CD4-positive, alpha-beta T cell treated with Interleukin-6 for 4 hours (primary cell): ENCODE measurements at places on chromosomes 1 and 21.

- DNase-seq: no peak
Measured at GRCh38 chr1:161505686-161506085, 429 bp downstream of the FCGR2A start.

DNA sequence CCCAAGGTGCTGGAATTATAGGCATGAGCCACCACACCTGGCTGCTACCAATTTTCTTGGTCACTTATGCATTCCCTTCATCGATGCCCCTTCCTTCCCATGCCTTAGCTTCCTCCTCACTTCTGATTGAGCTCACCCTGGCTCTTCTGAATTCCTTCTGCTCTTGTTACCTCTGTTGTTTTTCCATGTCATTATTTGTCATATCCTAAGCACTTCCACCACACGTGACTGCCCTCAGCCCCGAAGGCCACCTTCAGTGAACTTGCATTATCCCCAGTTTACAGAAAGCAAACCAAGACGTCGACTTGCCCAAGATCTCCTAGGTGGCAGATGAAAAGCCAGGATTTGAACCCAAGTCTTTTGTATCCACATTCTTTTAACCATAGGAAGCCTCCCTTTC lies 30.7 kb downstream of the CA6 start:
- no peak for DNase-seq

DNA sequence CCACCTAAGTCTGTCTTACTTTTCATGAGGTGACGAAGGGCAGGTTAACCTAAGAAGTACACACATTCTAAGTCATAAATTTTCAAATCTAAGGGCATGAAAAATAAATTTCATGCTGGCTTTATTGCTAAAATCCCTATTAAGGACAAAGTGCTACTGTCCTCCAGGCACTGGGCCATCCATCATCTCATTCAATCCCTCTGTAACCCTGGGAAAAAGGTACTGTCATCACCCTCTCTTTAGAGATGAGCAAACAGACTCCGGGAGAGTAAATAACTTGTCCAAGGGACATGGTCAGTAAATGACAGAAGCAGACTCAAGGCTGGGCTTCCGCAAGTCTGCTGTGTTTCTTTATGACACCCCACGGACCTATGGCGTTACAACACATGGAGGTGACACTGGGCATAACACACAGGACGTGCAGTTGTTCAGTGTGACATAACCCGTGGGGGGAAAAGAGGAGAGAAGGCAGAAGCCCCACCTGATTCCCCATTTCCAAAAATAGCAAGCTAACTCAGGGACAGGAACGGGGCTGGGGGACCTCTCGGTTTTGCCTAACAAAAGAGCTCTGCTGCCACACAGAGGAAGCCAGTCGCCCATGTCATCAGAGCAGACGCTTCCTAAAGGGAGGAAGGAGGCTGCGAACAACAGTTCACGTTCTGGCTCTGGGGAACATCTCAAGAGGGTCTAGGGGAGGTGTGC lies 12.5 kb upstream of the SRM start:
- DNase-seq: no peak

DNA sequence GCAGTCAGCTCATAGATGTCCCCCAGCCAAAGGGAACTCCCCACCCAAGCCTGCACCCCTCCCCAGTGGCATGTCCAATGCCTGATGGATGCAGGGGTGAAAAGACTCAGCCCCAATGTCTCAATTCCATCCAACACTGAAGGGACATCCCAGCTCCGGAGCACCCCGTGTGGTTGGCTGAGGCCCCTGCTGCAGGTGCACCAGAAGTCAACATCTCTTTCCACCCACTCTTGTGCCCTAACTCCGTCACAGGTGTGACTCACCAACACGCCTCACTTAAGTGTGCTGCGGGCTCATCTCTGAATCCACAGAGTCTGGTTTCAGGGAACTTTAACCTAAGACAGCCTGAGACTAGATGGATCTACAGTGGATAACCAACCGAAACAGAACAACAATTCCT lies 40.9 kb upstream of the ZBTB18 start:
- DNase-seq: peak; percentile 7

GRCh38 chr21:34644825-34645224 lies 24.0 kb upstream of the CLIC6 start:
- DNase-seq: no peak

DNA sequence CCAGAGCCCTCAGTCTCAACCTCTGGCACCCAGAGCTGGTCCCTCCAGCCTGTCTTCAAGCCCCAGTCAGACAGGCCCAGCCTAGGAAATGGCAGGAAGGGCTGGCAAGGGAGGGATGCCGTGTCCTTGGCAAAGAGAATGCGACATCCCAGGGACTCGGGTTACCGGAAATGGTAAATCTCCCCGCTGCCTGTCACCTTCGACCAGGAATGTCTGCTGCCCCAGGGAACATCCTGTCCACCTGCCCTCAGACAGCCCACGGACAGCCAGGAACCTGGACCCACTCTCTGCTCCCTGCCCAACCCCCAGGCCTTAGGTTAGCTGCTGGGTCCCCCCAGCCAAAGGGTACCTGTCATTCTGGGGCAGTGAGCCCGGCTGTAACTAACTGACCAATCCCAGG lies 23.9 kb downstream of the HSPG2 start:
- no peak for DNase-seq

DNA sequence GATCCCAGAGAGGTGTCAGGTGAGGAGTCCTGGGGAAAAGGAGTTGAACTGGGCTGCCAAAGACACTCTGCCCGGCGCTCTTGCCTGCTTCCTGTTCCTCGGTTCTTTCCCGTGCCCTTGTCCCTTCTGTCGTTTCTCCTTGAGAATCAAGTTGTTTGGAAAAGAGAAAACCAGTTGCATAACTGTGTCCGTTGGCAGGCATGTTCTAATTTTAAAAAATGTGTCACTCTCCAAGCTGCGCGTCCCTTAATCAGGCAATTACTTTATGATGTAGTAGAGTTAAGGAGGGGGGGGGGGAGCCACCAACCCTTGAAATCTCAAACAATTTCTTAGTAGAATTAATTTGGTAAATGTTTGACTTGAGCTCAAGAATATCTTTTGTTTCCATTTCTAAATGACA lies 105.9 kb upstream of the IGSF21 start:
- DNase-seq: no peak

- no peak for DNase-seq
Measured at GRCh38 chr1:112889052-112889768, 66.8 kb downstream of the SLC16A1 start.

DNA sequence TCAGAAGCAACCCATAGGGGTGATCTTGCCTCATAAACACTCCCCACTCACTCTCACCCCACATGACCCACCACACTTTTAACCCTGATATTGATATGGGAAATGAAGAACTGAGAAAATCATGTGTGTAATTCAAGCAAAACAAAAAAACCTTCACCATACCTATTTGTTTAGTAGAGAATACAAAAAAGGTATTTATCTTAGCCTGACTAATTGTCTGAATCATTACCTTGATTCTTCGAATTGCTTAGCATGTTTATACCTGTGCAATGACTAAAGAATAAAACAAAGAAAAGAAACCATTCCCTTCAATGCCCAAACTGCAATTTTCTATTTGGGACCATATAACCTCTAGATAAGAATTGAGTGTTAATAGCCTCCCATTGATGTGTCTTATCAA lies 1.8 kb downstream of the CLDN17 start:
- DNase-seq: no peak

GRCh38 chr1:45785583-45785982 lies 17.8 kb upstream of the MAST2 start:
- peak; percentile 42 for DNase-seq

DNA sequence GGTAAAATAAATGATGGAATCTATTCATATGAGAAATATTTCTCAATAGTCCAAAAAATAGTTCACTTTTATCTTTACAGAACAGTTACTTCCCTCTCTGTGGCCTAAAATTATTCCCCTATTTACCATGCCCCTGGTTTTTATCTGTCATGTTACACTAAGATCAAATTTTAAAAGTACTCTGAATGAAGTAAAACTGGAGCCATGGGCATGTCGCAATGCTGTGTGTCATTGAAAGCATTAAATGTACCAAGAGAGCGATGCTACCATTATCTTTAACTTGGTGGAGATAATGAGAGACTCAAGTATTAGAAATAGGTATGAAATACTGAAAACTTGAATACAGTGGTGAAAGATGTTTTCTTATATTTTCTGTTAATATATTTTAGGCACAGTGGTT lies 146.2 kb downstream of the KCNT2 start:
- DNase-seq: no peak

DNA sequence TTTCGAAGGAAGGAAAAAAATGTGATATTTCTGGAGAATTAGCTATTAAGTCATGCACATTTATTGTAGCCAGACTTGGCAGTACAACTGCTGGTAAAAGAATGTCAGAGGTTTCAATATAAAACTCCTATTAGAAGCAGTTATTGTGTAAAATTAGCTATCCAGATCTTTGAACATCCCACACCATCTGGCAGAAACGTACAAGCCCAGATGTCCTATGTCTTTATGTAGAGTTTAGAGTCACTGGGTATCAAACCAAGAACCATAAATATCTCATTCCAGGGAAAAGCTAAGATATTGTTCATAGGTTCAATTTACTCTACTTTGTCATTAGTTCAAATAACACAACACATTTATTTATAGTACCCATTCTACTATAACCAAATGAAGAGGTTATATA lies 31.4 kb downstream of the OLFM3 start:
- DNase-seq: no peak

GRCh38 chr1:30906631-30907441 lies 1.7 kb downstream of the SDC3 start:
- DNase-seq: no peak

GRCh38 chr1:104991702-104992101 lies 1242.0 kb downstream of the AMY1C start:
- no peak for DNase-seq

DNA sequence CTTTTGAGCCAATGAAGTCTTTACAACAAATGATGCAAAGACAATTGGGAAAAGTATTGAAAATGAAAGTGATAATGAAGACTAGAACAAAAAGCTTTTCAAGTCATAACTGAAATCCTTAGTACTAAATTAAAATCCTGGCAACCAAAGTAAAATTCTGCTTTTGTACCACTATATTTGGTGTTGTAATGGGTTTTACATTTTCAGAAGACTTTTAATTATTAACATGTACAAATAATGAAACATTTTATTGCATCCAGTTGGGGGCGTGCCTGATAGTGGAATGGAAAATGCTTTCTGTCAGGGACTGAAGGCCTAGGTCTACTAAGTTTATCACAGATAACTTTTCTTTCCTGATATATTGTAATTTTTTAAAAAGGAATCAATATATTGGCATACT lies 89.4 kb downstream of the SDCCAG8 start:
- no peak for DNase-seq

DNA sequence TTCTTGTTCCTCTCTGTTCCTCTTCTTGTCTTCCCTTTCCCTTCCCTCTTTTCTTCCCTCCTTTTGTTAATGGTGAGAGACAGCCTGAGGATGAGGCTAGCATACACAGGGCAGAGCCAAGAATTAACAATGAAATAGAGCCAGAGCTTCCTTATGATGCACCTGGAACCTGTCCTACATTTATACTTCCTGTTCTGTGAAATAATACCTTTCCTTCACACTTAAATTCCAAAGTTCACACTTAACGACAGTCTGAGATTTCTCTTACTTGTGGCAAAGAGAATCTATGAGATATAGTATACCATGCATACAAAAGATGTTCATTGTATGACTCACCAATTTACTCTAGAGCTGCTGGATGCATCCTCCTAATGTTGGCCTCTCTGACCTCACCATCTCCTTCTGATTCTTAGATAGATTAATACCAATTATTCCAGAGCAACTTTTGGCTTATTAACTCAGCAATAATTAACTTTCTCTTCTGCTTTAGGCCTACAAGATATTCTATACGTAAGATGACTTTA lies 30.8 kb upstream of the TSNAX start:
- DNase-seq: no peak

DNA sequence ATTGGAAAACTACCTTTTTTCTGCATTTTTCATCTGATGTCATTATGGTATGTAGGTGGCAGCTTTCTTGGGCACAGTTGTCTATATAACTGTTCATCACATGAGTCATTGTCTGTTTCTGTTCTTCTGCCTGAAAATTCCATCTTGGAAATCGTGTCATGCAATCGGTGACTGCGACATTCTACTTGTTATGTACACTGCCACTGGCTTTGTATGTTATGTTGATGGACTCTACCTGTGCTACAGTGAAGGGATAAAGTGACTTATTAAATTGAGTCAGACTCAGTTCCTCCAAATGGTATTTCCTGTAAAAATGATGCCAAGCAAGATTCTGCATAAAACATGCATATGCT lies 8.6 kb downstream of the SMAP2 start:
- DNase-seq: no peak

- no peak for DNase-seq
Measured at GRCh38 chr1:202565890-202566602, 144.2 kb downstream of the SYT2 start.

- no peak for DNase-seq
Measured at GRCh38 chr1:33008051-33008914, 28.4 kb downstream of the AK2 start.

GRCh38 chr1:83967336-83967735 lies 31.6 kb downstream of the TTLL7 start:
- no peak for DNase-seq

DNA sequence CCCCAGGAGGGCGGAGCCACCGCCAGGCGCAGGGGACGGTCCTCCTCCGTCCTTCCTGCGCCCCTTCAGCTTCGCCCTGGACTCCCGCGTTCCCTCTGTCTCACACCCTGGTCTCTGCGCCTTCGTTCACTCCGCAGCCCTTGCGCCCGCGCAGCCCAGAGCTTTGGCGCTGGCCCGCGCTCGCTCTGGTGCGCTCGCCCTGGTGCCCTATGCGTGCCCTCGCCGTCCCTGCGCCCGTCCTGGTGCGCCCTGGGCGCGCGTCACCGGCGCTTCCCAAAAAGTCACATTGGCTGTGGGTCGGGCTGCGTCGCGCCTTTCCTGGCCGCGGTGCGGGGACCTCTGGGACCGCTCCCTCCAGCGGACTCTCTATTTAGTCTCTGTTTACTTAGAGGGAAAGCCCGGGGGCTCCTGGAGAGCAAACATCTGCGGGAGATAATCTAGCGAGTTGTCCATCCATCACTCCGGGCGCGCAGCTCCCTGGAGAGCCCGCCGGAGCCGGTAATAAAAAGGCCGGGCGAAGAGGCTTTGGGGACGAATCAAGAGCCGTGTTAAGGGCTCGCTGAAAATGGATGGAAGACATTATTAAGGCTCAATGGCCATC lies 178.6 kb downstream of the PRDM16 start:
- DNase-seq: no peak

DNA sequence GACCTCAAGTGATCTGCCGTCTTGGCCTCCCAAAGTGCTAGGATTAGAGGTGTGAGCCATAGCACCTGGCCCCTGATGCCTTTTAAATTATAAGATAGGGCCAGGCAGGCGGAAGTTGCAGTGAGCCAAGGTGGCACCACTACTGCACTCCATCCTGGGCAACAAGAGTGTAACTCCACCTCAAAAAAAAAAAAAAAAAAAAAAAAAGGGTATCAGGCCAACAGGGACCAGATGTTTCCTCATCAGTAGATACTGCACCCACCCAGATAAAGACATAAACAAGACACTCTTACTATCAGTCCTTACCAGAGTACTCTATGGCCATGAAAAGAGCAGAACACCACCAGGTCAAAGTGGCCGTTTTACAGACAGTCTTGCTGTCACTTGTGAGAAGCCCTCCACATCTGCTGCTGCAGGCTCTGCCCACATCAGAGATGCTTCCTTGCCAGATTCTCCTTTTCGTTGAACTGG lies 3.3 kb downstream of the C21orf58 start:
- no peak for DNase-seq
